ENCODE measurements at places on chromosomes 13 and 19. TPM values are rescaled to one million over a fixed set of nuclear protein-coding genes. Genes with fewer than 3 reads are reported as not detected.
A peak's percentile ranks its signal among the peaks of the same experiment; 100 is the strongest.

DNA sequence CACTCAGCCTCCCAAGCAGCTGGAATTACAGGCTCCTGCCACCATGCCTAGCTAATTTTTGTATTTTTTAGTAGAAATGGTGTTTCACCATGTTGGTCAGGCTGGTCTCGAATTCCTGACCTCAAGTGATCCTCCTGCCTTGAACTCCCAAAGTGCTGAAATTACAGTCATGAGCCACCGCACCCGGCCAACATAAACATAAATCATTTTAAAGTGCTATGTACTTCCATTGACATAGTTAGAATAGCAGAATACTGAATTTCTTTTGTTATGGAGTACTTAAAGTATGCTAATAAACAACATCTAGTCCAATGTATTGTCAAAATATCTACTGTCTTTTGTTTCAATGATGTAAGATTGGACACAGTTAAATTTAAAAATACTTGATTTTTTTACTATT lies 539.0 kb downstream of the PCDH9 start:
- DNase-seq: no peak

SYNE4 gene
- total RNA-seq: 0.55 TPM

GRCh38 chr13:73025217-73026012 lies 33.4 kb upstream of the KLF5 start:
- no peak for DNase-seq

GIPC3 gene
- 1.2 TPM for total RNA-seq

DNA sequence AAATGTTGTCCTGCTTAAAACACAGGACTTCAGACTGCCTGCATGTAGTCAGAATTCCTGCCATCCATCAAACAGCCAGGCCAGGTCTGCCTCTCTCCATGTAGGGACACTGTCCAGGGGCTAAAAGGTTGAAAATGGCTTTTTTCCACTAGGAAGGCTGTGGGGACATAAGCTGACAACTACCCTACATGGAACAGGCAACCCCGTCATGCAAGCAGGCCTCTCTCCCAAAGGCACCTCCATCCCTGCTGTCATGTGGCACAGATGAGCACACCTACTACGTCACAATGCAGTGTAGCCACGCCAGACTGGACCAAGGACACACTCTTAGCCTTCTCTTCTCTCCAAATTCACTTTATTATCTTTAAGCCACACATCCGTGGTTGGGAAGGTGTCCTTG lies 40.8 kb downstream of the LATS2 start:
- no peak for DNase-seq

DNA sequence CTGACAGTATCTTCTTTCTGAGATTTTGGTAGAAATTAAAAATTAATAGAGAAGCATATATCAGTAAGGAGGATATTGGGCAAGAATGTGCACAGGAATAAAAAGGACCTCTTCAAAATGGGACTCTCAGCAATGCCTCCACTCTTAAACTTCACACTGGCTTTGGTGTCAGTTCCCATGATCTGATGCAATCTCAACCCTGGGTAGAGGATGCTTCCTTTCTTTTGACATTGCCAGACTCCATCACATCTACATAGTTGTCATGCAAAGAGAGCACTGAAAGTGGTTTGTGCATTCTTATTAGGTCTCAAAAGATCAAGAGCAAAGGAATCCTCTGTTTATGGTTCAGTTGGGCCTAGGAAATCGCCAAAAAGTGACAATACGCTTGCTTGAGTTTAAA lies 26.3 kb downstream of the STARD13 start:
- DNase-seq: no peak

DNA sequence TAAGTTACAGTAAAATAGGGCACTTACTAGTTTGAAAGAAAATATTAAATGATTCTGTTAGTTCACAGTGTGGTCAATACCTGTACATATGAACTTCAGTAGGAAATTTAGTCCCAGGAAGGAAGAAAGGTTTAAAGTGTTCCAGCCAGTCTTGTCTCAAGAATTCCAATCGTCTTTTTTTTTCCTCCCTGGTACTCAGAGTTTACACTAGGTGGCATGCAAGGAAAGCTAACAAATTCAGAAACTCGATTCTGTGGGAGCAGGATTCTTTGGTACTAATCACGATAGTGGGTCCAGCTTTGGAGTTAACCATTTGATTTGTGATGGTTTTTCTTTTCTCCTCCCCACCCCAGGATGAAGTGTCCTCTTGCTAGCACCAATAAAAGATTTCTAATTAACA lies 43.6 kb downstream of the POLR1D start:
- no peak for DNase-seq

DNA sequence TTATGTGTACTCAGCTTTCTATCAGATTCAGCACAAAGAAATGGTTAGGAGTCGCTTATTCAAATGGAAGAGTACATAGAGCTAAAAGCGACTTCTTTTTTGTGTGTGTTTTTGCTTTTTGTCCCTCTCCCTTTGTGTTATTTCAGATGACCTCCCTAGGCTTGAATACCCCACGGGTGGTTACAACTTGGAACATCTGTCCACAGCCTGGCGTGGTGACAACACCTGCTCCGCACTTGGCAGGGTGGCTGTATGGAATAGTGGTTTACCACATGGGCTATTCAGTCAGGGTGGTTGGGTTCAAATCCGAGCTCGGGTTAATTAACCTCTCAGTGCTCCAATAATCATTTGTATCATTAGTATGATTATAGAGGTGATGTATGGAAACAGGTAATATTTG lies 151.6 kb upstream of the FREM2 start:
- DNase-seq: no peak

FCGBP gene
- 0.21 TPM for total RNA-seq

ZNF835 gene
- not detected for total RNA-seq

HIPK4 gene
- 0.29 TPM for total RNA-seq

DNA sequence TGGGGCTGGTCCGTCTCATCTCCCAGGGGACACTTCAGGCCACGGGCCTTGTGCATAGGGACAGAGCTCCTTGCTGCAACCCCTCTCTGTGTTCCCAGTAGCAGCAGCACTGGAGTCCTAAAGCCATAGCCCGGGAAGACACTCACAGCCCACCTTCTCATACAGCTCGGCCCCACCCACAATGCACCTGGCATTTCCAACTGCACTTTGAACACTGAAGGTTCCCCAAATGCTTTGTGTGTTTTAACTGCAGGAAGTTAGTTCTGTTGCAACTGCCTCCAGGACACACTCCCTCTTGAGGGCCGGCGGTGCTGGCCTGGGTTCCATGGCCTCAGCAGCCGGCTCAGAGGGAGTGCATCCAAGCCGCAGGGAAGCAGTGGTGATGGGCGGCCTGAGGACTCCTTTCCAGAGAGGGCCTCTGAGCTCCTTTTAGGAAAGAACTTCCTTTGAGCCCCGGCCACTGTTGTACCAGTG lies 22.7 kb upstream of the TMEM255B start:
- no peak for DNase-seq

NLRP5 gene
- not detected for total RNA-seq

DNA sequence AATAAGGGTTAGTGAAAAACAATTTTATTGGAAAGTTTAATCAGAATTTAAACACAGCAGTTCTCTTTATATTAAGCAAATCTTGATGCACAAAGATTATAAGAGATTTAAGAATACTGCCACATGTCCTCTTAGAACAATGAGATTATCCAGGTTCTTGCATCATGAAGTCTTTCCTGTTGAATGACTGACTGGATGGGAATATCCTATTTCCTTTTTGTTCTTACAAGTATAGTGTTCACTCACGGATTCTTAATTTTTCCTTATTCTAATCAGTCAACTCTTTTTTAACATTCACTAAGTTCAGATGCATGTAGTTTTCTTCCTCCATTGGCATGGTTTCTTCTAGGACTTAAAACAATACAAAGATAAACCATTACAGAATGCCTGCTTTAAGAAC lies 10.1 kb downstream of the URI1 start:
- DNase-seq: no peak

KCNN4 gene
- total RNA-seq: 0.64 TPM

TMPRSS9 gene
- total RNA-seq: not detected

SERPINE3 gene
- total RNA-seq: not detected

GRCh38 chr19:35301961-35302360 lies 10.0 kb downstream of the MAG start:
- DNase-seq: no peak

DNA sequence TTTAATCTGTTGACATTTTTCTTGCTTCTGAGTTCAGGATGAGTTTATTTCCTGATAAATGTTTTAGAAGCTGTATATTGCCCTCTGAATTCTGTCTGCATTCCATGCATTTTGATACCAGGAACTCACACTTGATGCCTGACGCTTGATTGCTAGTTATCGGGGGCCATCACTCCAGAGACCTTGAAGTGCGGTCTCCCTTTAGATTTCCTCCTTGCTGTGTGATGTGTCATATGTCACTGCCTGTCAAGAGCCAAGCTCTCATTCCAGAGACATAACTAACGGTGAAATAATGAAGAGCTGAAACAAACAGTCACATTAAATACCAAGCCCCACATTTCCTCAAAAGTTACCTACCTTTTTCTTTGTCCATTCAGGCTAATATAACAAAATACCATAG lies 155.5 kb downstream of the TNFSF13B start:
- DNase-seq: no peak

GRCh38 chr13:84294576-84294975 lies 412.3 kb upstream of the SLITRK1 start:
- DNase-seq: no peak

DNA sequence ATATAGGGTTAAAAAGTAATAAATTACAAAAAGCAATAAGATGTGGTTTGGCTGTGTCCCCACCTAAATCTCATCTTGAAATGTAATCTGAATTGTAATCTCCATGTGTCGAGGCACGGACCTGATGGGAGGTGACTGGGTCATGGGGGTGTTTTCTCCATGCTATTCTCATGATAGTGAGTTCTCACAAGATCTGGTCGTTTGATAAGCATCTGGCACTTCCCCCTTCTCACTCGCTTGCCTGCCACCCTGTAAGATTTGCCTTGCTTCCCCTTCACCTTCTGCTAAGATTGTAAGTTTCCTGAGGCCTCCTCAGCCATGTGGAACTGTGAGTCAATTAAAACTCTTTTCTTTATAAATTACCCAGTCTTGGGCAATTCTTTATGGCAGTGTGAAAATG lies 577.4 kb downstream of the TBC1D4 start:
- no peak for DNase-seq

DNA sequence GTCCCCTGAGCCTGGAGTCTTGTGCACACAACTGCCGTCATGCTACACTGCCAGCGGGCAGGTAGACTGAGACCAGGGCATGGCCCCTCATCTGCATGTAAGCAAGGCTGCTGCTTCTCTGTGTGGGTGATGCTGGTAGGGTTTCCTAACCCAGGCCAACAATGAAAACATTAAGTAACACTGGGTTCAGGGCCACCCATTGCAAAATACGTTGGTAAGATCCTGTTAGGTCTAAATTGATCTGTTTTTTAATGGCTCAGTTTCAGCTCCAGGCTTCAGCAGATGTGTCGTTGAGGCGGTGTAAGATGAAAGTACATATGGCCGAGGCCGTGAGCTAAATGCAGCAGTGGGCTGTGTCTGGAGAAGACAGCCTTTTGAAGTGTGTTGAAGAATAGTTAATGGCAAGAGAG lies 383.4 kb downstream of the IRS2 start:
- DNase-seq: no peak

DNA sequence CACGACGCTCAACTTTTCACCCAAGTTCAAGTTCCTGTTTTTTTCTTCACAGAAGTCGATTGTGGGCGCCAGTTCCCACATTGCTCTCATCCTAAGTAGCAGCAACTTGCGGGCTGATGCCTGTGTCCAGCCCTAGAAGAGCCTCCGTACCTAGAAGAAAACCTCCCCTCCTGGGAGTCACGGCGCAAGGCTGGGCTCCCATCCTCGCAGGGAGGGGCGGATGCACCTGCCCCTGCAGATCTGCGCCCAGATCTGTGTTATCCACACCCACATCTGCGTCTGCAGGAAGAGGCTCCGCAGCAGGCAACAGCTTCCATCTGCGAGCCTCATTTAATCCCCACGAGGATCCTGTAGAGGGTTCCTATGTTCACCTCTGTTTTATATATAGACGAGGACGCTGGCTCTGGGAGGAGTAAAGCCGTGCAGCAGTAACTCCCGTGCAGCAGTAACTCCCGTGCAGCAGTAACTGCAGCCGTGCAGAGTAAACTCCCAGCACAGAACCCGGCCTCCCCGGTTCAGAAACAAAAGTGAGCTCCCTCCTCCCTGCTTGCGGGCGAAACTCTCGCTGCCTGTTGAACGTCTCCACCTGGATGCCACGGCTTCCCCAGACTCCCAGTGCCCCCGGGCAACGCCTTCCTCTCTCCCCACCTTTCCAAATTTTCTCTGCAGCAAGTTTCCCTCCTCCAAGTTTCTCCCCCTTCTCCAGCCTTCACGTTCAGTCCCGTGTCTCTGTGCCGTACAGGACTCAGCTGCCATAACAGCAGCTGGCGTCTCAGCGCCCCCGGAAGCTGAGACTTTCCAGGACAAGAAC lies 23.5 kb upstream of the LAIR1 start:
- no peak for DNase-seq

- no peak for DNase-seq
These were observed 303.6 kb upstream of the ZNF507 start for GRCh38 chr19:32041681-32042292.

DNA sequence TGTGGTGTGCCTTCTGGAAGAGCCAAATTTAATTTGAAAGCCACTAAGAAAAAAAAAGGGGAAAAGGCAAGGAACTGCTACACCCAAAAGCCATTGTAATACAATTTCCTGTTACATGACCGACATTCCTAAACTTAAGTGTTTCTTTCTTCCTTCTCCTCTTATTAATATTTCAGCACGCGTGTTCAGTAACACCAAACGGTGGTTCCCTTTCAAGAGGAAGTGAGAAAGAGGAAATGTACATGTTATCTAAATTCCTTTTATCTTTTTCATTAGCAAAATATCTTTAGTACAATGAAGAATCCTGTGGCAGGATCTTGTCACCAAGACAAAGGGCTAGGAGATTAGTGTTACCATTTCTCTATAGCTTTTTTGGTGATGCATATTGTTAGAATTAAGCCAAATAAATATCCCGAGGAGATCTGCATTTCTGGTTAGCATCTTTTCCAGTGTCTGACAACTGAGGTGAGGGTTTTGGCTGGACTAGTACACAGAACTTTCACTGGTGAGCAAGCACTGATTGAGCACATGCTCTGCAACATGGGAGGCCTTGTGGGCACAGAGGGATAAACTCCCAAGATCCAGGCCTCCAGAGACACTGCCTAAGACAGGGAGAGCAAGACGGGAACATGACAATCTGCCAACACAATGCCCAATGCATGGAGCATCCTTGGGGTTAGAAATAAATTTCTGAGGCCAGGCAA lies 22.1 kb downstream of the LATS2 start:
- DNase-seq: peak; percentile 49

DNA sequence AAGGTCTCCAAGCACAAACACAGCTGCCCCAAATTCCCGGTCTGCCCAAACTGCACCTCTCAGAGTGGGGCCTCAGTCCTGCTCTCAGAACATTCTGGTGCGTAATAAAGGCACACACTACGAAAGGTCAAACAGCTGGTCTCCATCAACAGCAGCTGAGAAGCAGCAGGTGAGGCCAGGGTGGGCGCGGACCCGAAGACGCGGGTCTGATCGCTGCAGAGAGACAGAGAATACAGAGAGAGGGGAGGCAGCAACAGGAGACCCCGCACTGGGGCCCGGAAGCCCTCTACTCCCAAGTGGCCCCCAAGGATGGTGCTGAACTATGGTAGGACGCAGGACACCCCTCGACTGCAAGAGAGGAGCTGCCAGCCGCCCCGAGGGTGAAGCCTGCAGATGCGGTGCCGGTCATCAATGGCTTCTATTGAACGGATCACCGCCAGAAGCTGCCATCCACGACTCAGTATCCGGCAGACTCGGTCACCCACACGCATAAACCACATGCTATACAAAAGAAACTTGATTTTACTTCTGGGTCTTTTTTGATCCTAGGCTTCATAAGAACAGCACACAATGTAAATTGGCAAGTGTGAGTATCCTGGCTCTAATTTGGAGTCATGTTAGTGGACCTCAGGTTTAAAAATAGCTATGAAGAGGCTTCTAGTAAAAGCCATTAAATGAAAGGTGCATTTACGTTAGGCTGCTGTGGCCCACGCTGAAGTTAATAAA lies 33.4 kb downstream of the STK24 start:
- DNase-seq: no peak

MEX3D gene
- total RNA-seq: 67.5 TPM

FGF9 gene
- total RNA-seq: not detected

All from osteocyte (in vitro differentiated cells).